Activated CD4-positive, CD25-positive, alpha-beta regulatory T cell treated with anti-CD3 and anti-CD28 coated beads, Interleukin-2, amount 50 U/mL, for 72 hours (primary cell): ENCODE measurements at places on chromosomes 12 and 14.

DNA sequence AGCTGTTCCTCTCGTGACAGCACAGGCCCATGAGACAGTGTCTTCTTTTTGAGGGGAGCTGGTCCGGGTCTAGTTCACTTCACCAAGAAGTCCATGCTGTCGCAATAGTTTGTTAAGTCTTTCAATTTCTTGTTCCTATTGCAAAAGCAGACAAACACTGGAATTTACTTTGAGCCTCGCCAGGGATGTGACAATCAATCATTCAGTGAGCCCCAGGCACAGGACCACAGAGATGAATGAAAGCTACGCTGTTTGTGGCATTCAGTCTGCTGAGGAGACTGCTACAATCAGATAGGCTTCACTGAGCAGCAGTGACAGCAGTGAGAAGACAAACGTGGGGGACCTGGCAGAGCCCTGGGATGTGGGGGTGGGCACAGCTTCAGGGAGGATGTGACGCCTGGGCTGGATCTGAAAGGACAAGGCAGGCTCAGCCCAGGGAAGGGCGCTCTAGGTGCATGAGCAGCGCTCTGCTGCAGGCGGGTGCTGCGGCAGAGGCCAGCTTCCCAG is 35.5 kb downstream of the TCTN1 start:
- DNase-seq = no peak

DNA sequence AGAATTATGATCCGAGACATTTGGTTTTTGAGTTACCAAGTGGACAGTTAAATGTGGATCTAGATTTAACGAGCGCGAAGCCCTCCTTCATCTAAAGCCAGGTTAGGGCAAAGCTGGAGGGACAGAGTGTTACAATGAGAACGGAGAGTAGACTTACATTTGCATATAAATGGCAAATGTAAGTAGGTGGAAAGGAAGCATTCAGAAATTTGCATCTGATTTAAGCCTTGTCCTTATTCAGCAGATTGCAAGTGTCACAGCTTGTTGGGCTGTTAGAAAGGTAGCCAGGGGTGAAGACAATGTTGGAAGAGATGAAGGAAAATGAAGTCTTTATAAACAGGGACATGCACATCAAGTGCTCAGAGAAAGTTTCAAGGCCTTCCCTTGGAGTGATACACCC is 806.2 kb downstream of the GALC start:
- DNase-seq = no peak

GRCh38 chr14:44163946-44164345 is 343.1 kb downstream of the FSCB start:
- no peak for DNase-seq

GRCh38 chr12:110906985-110907384 is 13.4 kb downstream of the MYL2 start:
- no peak for DNase-seq

GRCh38 chr14:82641050-82641540 is 1107.4 kb upstream of the SEL1L start:
- DNase-seq = no peak

DNA sequence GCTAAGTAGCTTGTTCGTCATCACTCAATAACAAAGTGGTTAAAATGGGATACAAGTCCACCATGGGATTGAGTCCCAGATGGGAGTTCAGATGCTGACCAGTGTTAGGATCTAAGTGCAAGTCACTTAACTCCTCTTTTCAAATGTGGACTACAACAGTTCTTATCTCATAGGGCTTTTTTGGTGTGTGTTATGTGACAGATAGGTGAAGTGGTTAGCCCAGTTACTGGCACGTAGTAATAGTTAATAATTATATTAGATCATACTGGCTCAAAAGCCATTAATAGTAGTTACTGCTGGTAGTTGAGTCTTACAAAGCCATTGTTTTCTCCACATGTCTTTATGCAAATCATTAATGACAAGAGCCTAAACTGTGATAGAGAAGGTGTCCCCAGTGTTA is 73.2 kb downstream of the RCOR1 start:
- DNase-seq = no peak

GRCh38 chr14:91375720-91376452 is 41.7 kb downstream of the CCDC88C start:
- no peak for DNase-seq

DNA sequence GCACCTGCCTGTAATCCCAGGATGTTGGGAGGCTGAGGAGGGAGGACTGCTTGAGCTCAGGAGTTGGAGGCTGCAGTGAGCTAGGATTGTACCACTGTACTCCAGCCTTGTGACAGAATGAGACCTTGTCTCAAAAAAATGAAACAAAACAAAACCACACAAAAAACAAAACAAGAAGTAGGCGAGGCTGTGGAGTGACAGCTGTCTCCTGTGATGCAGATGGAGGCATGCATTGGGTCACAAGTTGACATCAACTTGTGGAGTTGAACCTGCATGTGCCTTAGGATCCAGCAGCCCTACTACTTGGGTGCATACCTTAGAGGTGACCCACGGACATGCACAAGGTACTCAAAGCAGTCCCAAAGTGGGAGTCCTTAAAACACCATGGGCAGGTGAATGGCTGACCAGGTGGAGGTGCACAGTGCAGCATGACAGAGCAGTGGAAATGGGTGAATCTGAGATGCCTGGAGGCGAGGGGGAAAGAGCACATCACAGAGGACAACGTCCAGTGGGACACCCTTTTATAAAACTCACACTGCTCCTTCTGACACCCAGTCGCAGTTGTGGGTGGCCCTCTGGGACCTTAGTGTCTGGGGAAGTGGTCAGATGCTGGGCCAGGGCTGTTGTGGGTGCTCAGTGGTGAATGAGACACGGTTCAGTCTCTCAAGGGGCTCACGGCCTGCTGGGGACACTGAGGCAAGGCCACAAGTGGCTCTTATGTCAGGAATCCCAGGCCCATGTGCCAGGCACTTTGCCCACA is 12.7 kb downstream of the PLBD2 start:
- no peak for DNase-seq

- DNase-seq = no peak
Observed at GRCh38 chr12:124525455-124525854, 42.0 kb downstream of the NCOR2 start.

- DNase-seq = no peak
Observed at GRCh38 chr14:22448035-22448904, 140.8 kb downstream of the DAD1 start.

- DNase-seq = no peak
Observed at GRCh38 chr12:57452181-57452936, 2.7 kb upstream of the INHBE start.

- DNase-seq = no peak
Observed at GRCh38 chr12:102995372-102995771, 37.9 kb downstream of the ASCL1 start.

DNA sequence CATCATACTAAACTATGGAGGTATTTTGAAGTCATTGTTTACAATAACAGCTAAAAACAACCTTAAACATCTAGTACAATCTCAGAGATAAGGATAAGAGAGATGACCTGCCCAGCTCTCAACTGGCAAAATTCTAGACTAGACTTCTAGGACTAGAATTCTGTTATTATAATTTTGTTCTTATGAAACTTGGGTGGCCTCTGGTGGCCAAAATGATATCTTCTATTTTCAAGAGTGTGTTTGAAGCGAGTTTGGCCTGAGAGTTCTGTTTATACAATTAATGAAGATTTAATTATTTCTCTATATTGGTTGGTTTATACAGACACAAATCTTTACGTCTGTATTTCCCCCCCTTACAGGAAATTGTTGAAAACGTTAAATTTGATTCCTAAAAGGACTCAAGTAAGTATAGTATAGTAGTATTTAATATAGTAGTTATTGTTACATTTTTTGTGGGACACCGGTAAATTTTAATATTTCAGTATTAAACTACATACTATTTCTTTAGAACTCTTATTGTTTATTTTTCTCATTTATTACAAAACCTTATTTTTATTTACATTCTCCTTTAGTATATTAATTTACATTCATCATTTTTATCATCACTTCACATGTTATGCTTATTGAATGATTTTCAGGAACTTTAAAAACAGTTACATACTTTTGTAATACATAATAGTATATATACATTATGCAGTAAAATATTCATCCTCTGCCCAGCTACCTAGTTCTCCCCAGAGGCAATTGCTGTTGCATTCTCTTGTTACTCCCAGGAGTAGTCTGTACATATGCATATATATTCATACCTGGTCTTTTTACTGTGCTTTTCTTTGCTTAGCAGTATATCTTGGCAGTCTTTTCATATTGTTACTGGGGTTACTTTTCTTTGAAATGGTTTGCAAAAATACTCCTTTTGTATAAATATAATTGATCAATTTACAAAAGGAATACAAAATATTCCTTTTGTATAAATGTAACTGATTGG is 6.6 kb downstream of the PPHLN1 start:
- no peak for DNase-seq

DNA sequence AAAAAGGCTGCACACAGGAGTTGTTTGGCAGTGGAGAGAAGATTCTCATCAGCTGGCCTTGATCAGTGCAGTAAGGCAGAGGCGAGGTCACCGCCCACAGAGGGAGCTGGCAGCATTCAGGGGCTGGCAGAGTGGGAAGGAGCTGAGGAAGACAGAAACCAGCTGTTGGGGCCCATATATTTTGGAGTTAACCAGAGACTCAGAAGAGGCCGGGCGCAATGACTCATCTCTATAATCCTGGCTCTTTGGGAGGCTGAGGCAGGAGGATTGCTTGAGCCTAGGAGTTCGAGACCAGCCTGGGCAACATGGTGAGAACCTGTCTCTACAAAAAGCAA is 17.7 kb downstream of the SMCO2 start:
- DNase-seq = no peak

- DNase-seq = no peak
Observed at GRCh38 chr12:25761356-25761755, 197.1 kb upstream of the RASSF8 start.

DNA sequence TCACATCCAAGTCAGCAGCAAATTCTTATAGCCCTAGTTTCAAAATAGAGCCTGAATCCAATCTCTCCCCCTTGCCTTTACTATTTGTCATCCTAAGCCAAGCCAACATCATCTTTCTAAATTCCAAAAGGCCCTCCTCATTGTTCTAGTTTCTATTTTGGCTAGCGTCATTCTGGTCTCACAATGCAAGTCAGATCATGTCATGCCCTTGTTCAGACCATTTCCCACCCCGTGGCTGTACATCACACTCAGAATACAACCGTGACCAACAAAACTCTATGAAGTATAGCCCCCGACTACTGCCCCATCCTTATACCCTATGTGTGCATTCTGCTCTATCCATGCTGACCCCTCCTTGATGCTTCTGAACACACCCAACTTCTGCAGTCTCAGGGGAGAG is 12.3 kb upstream of the GNG2 start:
- DNase-seq = no peak

GRCh38 chr14:103881268-103882201 is 34.2 kb upstream of the PPP1R13B start:
- DNase-seq = no peak

GRCh38 chr12:18581232-18581962 is 156.4 kb downstream of the PLCZ1 start:
- no peak for DNase-seq

DNA sequence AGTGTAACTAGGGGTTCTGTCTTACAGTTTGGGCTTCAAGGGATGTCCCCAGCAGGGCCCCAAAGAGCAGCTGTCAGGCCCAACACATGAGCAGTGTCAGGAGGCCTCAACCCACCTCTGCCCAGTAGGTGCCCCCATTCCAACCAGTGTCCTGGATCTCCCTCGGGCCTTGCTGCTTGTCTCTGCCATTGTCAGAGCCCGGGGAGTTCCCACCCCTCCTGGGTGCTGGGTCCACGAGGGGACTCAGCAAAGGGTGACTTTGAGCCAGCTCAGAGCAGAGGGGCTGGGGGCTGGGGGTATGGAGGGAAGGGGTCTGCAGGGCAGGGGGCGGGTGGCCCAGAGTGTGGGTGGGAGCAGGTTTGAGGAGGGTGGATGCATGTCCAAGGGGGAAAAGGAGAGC is 18.0 kb upstream of the BEGAIN start:
- peak; percentile 14 for DNase-seq

- peak; percentile 81 for DNase-seq
Observed at GRCh38 chr12:70365648-70366518, at the start of gene KCNMB4. KCNMB4 (plus strand) TSS chr12:70366290; CDS start chr12:70366735, 445 bp downstream.

GRCh38 chr14:100472094-100472455 is 115.1 kb downstream of the BEGAIN start:
- DNase-seq = no peak

DNA sequence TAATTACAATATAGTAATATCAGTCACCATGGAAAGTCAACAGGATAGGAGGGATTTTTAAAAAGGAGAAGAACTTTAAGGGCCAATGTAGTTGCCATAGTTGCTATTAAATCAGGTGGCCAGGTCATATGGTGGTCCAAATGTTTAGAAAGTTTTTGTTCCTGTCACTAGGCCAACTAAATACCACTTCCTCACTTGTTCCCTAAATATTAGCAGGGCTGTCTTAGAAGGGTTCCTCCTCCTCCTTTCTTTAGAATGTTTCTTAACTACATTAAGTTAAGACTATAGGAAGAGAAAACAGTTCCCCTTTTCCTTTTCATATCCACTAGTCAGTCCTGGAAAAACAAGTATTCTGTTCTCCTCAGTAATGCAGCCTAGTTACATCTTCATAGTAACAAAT is 50.3 kb downstream of the MON2 start:
- no peak for DNase-seq

DNA sequence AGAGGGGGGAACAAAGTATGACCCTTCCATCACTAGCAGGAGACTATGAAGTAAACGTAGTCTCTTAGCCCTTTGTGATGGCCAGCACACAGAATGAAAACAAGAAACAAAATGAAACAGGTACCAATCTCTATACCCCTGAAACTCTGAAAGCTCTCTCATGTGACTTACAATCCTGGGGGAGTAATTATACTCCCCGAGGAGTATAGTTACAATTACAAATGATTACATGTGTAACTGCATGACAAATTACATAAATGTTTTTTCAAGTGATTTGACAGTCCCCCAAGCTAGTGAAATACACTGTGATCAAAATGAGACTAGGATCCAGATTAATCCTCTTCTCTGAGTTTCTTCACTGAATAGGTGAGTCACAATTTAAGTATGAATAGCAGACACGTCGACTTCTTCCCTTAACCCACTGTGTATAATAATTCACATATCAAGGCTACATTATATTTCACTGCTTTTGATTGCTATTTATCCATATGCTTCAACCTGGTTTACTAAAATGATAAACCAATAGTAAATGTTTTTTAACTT is 74.0 kb downstream of the SPTSSA start:
- DNase-seq = no peak

DNA sequence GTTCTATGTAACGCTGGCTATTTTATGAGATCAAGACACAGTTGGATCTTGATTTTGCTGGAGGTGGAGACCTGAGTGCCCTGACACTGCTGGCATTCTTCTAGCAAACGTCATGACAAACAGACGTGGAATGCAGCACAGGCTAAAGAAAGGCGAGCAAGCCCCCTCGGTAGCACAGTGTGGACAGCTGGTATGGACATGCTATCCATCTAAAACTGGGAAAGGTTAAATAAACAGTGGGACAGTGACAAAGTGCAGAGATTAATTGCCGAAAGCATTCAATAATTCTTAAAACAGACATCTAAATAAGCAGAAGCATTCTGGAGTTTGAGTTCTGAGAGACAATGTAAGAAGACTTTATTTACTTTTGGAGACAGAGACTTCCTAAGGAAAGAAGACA is 237.2 kb downstream of the FBXL14 start:
- no peak for DNase-seq

- no peak for DNase-seq
Observed at GRCh38 chr12:128259556-128260070, 7.4 kb upstream of the TMEM132C start.

GRCh38 chr12:87661786-87662377 is 367.3 kb downstream of the C12orf50 start:
- no peak for DNase-seq

- DNase-seq = no peak
Observed at GRCh38 chr14:24843494-24843893, 206.5 kb downstream of the STXBP6 start.

GRCh38 chr12:77591959-77592743 is 238.5 kb upstream of the NAV3 start:
- no peak for DNase-seq

GRCh38 chr12:104600790-104601739 is 144.3 kb downstream of the CHST11 start:
- DNase-seq = no peak
